ENCODE measurements at places on chromosomes 11 and 22.

GRCh38 chr11:1161410-1162137 lies 3.8 kb downstream of the MUC5AC start:
- no peak for DNase-seq

DNA sequence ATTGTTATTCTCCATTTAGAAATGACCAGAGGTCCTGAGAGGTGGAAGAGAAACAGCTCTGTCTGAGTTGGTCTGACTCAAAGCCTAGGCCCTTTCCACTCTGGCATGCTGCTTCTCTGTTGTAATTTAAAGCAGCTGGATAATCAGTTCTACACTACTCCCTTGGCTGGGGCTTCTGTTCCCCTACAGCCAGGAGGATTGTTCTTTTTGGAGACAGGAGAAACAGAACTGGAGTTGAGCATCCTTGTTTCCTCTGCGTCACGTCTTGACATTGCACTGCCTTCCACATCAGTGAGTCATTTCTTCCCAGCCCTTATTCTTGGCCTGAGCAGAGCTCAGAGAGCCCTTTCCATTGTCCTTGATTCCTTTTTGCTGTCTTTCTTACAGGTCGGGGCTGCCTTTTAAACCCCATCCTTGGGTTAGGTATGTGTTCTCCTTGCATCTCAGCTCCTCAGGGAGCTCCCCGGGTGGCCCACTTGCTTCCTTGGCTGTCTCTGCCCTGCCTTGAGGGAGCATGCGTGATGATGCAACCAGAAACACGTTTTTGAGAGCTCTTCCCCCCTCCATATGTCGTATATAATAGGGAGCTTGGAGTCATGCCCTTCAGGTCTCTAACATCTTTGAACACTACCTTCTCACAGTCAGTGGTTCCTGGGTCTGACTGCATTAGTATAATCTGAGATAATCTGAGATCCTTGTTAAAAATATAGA lies 35.7 kb downstream of the CYB5R2 start:
- DNase-seq = no peak

DNA sequence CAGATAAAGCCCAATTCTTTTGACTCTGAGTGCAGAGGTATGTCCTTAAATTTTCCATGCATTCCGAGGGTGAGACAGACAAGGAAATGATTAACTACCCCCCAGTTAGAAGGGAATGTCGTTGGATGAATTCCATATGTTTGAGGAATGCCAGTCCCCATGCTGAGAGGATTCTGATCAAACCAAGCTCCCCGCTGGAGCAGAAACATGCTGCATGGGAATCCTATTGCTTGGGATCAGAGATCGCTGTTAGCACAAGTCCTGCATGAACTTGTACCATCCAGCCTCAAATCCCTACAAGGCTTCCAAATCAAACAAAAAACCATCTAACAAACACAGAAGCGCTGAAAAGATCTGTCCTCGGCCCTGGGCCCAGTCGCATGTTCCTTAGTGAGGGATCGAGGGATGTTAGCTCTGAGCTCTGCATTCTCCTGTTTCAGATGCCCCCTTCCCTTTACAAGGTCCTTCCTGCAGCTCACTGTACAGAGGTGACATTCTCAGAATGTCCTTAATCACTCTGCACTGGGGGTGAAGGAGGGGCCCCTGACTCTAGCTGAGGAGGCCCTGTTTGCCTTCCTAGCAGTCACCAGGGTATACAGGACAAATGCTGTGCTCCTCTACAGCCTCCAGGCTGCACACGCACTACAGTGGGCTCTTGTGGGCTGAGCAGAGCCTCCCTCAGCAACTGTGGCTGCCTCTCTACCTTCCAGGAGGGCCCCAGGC lies 353.4 kb downstream of the TENM4 start:
- no peak for DNase-seq

DNA sequence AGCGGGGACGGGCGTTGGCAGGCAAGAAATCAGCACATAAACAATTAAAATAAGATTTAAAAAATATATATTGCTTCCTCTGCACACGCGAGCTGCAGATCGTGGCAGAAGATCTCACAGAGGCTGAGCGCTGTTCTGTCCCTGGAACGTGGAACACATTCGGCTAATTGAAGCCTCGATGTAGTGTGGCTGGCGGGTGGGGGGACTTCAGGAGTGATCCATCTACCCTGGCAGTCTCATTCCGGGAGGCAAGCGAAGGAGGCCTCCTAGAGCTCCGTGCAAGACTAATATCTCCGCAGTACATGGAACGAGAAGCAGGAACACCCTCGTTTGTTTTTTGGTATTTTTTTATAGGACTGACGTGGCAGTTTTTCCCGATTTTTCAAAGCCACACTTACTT lies 402.4 kb downstream of the MN1 start:
- DNase-seq = no peak

- no peak for DNase-seq
Measured at GRCh38 chr22:45242778-45243191, 2.1 kb upstream of the KIAA0930 start.

- no peak for DNase-seq
Measured at GRCh38 chr22:35609761-35610160, 7.4 kb downstream of the MB start.

GRCh38 chr22:28222976-28223745 lies 304.1 kb upstream of the PITPNB start:
- no peak for DNase-seq

- no peak for DNase-seq
Measured at GRCh38 chr11:107859459-107860239, 1.1 kb upstream of the SLC35F2 start.

DNA sequence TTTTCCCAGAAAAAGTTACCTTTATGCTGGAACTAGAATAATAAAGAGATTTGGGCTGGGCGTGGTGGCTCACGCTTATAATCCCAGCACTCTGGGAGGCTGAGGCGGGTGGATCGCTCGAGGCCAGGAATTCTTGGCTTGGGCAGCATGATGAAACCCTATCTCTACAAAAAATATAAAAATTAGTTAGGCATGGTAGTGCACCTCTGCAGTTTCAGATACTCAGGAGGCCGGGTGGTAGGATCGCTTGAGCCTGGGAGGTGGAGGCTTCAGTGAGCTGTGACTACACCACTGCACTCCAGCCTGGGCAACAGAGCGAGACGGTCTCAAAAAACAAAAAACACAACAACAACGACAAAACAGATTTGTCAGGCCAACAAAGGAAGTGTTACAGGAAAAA lies 119.3 kb upstream of the OR9Q1 start:
- DNase-seq = no peak

- DNase-seq = peak; percentile 60
Measured at GRCh38 chr22:30390974-30391691, 3.9 kb upstream of the RNF215 start.

GRCh38 chr11:46808799-46809431 lies 37.2 kb downstream of the CKAP5 start:
- no peak for DNase-seq

DNA sequence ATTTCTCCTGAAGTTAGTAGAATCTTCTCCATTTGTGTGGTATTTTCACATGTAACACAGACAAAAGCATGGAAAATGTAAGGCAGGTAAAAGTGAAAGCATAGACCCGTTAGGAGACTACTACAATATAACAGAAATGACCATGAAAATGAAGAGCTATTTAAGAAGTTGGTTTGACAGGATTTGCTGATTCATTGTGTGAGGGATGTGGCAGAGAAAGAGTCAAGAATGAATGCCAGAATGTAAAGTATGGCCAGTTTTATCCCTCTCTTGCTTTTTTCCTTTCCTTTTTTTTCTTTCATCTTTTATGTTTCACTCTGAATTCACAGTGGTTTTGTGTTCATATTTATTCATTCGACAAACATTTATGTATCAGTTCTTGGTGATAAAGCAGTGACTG lies 115.9 kb downstream of the ARFGAP2 start:
- no peak for DNase-seq

DNA sequence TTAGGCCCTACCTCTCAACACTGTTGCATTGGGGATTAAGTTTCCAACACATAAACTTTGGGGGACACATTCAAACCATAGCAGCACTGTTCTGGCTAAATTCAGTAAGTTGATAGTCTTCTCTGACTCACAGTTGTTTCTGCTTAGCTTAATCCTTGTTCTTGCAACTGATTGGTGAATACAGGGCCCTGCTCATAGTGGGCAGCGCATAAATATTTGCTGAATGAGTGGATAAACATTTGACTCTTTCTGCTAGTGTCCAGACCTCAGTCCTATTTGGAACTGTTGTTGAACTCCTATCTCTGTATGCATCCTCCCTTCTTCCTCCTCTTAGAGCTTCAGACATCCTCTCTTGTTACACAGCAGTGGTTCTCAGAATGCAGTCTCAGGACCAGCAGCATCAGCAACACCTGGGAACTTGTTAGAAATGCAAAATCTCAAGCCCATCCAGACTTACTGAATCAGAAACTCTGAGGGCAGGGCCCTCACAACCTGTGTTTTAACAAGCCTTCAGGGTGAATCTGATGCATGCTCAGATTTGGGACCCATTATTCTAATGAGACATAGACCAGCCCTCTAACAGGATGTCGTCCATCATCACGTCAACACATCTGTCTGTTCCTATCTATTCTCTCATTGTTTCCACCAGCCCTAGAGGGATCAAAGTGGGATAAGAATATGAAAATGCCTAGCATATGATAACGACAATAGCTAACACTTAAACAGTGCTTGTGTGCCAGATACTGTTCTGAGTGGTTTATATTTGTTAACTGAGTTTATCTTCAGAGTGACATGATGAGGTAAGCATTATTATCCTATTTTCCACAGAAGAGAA lies 22.3 kb downstream of the SPON1 start:
- no peak for DNase-seq

GRCh38 chr11:126740846-126741245 lies 259.7 kb downstream of the KIRREL3 start:
- no peak for DNase-seq

GRCh38 chr11:70252844-70253243 lies 17.6 kb upstream of the PPFIA1 start:
- DNase-seq = no peak

GRCh38 chr11:44926036-44926435 lies 24.6 kb downstream of the TP53I11 start:
- no peak for DNase-seq

DNA sequence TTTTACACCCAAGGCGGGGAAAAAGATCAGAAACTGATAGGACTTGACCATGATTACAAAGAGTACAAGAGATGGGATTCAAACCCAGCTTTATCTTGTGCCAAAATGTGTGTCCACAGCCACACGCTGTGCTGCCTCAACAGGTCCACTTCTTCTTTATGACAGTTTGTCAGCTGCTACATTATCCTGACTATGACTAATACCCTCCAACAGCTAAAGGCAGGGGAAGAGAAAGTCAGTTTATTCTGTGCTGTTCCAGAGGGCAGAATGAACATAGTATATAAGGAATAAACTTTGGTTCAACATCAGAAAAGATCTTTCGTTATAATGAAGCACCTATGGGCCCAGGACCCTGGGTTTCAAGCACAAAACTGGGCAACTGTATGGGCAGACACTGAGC lies 668.2 kb upstream of the TENM4 start:
- DNase-seq = no peak

DNA sequence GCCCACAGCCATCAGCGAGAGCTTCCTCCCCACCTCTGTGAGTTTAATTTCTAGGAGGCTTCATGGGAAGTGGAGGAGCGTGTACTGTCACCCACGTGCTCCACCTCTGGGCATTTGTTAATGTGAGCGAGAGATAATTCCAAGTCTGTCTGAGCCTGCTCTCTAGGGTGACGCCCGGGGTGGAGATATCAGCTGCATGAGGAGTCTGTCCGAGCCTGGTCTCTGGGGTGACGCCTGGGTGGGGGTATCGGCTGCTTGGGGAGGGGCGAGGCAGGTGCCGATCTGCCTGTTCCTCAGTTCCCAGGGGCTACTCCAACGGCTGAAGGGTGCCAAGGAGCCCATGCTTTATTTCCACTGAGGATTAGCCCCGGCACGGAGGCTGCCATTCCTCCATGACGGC lies 735.0 kb downstream of the BRD1 start:
- no peak for DNase-seq

DNA sequence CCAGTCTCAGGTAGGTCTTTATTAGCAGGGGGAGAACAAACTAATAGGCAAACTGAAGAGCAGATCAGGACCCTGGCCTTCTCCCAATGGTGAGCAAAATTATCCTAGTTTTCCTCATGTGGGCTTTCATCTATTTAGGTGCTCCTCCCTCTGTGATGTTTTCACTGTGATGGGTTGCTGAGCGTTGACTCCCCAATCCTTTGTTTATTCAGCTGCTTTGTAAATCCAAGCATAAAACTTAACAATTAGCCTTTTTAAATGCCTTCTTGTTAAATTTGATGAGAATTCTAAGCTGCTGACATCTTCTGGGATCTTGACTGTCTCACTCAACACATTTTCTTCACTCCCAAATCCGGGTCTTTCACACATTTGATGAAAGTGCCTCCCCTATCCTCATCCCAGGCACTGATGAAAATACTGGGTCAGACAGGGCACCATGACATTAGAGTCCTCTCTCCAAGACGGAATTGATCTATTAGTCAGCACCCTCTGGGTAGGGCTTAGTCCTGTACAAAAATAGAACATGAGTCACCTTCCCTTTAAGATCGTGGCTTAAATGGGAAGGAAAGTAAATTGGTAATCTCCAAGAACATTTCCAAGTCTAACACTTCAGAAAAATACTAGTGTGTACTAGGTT lies 199.3 kb upstream of the ISX start:
- DNase-seq = no peak

DNA sequence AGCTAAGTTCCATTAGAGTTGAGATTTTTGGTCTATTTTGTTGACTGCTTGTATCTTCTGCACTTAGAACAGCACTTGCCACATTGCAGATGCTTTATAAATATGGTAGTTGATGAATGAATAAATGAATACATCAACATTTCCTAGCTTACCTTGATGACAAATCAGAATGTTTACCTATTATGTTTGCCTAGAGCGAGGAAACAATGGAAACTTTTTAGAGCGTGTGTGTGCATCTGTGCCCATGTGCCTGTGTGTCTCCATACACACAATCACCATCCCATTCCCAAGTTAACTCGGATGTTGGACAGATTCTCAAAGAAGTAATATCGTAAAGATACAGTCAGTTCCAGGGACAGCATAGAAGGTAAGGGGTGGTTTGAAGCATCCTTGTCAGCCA lies 139.1 kb downstream of the DBX1 start:
- no peak for DNase-seq

All from stimulated activated CD8-positive, alpha-beta memory T cell treated with anti-CD3 and anti-CD28 coated beads, Interleukin-12 subunit alpha, Interleukin-12 subunit beta, amount 100 ng/mL, for 1 hour (primary cell).